ENCODE measurements at places on chromosomes 1 and 21.

DNA sequence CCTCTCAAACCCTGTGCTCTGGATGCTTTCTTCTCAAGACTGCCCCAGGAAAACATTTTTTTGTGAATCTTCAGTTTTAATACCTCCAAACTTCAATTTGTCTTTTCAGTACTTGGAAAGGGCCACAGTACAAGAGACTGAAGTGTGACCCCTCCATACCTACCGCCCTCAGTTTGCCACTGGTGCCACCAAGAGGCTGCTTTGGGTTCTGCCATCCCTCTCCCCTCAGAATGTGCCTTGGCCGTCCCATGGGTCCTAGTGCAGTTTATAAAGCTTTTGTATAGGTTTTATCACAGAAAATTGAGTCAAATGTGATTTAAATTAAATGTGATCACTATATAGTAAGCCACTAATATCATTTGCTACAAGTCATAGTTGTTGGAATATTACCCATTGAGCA, 60.8 kb upstream of the PGD start:
- peak; percentile 87 for DNase-seq

DNA sequence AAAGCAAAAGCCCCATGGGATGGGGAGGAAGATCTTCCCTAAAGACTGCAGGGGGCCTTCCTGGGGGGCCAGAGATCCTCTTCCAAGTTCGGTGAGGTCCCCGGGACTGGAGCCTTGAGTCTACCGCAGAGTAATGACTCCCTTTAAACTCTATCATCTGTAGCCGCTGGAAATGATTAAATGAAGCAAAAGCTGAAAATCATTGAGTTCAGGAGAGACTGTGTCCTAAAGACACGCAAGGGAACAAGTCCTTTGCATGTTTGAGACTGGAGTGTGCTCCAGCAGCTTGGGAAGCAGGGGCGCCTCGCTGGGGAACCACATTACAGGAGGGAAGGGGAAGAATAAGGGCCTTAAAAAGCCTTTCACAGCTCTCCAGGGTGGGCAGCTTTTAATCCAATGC, 70.2 kb downstream of the WDR4 start:
- DNase-seq: no peak

DNA sequence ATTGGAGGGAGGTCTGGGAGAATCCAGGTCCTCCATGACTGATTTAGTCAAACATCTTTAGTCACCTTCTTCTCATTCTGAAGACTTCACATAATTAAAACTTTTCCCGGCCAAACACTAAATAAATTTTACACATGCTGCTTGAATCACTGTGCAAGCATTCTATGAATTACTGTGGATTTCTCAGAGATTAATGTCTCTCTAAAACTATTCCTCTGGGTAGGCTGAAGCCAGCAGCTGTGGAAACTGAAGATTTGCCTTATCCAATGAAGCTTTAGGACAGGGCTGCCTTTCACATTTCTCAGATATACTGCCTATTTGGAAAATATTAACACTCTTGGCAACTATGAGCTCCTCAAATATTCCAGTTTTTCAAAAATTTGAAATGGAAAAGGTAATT, 61.7 kb downstream of the JMJD4 start:
- DNase-seq: no peak

GRCh38 chr1:168473126-168473525, 70.7 kb downstream of the XCL2 start:
- no peak for DNase-seq

- peak; percentile 15 for DNase-seq
Measured at GRCh38 chr1:221310180-221310579, 430.9 kb downstream of the HLX start.

DNA sequence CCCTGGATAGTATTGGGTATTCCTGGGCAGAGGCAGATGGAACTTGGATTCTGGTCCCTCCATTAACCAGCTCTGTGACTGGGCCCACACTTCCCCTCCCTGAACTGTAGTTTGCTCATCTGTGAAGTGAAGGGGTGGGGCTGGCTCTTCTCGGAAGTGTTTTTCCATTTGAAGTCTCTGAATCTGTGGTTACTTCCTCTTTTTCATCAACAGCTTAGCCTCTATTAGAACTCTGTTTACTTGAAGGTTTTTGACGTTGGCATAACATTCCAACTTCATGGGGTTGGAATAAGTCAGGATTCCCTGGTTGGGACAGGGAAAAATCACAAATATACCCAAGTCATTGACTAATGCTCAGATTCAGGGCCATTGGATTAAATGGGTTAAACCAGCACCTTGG, 3.6 kb downstream of the KIAA0040 start:
- DNase-seq: peak; percentile 53

GRCh38 chr21:35648512-35648911, 411.8 kb downstream of the SETD4 start:
- no peak for DNase-seq

DNA sequence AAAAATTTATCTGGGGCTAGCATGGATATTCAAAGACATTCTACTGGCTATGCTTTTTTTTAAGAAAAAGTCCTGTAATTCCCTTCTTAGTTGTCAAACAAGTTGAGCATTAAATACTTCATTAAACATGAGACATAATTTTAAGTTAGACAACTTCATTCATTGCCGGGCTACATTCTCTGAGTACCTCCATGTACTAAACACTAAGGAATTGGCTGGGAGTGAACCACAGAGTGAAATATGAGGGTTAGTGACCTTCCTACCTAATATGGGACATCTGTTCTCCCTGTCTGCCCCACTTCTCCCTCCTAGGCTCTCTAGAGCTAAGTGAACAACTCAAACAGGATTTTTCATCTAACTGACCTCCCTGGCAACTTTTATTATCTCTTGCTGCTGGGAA, 370.4 kb downstream of the VAV3 start:
- DNase-seq: no peak

- DNase-seq: no peak
Measured at GRCh38 chr21:36065497-36066036, 4.3 kb upstream of the CBR1 start.

DNA sequence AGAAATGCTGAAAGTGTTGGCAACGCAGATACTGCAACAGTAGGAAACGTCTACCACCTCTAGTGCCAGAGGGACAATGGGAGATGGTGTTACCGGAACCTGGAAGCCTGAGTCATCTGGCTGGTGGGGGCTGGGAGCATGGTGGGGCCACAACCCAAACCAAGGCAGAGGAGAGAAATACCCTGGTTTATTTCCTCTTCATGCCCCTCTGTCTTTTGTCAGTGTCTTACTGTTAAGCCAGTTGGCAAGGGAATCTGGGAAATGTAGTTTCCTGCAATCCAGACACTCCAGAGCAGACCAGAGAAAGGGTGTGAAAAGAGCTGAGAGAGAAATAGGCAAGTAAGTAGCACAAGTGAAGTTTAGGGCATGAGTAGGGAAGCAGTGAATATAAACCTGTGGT, 14.8 kb downstream of the DNTTIP2 start:
- no peak for DNase-seq
